Thoracic aorta (tissue), 2 donors: ENCODE measurements at places on chromosomes 16 and 17.

DNA sequence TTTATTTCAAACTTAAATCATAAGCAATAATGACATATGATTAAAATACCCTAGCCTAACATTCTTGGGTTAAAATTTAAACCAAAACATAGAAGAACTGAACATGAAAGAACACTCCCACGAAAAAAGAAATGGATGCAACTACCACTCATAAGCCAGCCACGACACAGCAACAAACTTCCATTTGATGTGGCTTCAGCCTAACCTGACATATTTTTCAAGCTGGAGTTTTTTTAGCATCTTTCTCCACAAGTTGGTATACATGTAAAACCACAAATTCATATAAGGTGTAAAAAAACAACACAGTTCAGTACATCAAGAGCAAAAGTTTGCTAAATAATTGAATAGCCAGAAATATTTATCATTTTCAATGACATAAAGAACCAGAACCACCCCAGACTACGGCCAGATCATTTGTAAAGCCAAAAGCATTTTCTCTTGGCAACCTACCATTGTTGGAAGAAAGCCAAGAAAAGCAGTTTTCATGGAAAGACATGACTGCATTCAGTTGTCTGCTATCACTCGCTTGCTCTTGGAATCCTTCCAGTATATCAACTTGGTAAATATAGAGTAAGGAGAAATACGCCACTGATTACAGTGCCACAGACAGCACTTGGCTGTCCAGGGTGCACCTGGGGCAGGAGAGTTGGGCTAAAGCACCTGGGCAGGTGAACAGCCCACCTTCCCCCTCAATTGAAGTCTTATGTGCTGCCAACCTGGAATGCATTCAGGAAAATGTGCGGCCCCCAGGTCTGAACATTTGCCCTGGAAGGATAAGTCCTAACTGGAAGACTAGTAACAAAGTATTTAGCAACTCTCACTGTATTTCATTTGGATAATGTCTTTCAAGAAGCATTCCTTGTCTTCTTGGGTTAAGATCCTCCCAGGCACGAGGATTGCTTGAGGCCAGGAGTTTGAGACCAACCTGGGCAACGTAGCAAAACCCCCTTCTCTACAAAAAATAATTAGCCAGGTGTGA is 60.5 kb downstream of the CREBBP start:
- DNase-seq: no peak

- no peak for DNase-seq
Measured at GRCh38 chr17:80428796-80429195, 13.8 kb downstream of the ENDOV start.

GRCh38 chr17:77036841-77037381 is 103.9 kb upstream of the SEC14L1 start:
- DNase-seq: no peak

GRCh38 chr17:5023588-5024147 is 11.6 kb downstream of the SLC52A1 start:
- DNase-seq: no peak

- no peak for DNase-seq
Measured at GRCh38 chr17:45660474-45660873, 123.6 kb upstream of the CRHR1 start.

GRCh38 chr17:55285340-55286301 is 20.9 kb downstream of the HLF start:
- DNase-seq: peak; percentile 93

- DNase-seq: no peak
Measured at GRCh38 chr16:65658349-65658748, 536.5 kb upstream of the CDH11 start.

- DNase-seq: no peak
Measured at GRCh38 chr17:9255833-9256232, 234.5 kb downstream of the NTN1 start.
